ENCODE measurements at places on chromosomes 6 and 20.

GRCh38 chr20:59145924-59146779 is 17.5 kb upstream of the ZNF831 start:
- DNase-seq = no peak

GRCh38 chr6:151391471-151392413 is at the start of gene ZBTB2:
TSS of gene ZBTB2 (minus strand) at chr6:151391559. CDS start at chr6:151373637, 17,922 bp downstream.
- no peak for DNase-seq

DNA sequence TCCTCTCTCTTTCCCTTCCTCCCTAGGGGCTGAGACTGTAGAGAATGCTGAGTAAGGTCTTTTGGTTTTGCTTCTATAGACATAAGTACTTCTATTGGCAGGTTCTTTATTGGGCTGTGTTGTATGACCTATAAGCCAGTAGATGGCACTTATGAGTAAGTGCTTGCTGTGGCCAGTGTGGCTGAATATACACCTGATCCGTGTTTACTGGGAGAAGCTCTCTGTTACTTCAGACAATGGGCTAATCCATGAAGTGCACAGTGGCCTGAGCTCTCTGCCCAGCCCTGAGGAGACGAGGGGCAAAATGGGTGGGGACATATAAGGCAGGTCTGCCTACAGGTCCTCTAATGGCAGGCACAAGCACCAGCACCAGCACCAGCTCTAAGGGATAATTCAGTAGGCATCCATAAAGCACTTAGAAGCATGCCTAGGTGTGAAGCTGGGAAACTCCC is 610.3 kb downstream of the RNF144B start:
- DNase-seq = peak; percentile 27

DNA sequence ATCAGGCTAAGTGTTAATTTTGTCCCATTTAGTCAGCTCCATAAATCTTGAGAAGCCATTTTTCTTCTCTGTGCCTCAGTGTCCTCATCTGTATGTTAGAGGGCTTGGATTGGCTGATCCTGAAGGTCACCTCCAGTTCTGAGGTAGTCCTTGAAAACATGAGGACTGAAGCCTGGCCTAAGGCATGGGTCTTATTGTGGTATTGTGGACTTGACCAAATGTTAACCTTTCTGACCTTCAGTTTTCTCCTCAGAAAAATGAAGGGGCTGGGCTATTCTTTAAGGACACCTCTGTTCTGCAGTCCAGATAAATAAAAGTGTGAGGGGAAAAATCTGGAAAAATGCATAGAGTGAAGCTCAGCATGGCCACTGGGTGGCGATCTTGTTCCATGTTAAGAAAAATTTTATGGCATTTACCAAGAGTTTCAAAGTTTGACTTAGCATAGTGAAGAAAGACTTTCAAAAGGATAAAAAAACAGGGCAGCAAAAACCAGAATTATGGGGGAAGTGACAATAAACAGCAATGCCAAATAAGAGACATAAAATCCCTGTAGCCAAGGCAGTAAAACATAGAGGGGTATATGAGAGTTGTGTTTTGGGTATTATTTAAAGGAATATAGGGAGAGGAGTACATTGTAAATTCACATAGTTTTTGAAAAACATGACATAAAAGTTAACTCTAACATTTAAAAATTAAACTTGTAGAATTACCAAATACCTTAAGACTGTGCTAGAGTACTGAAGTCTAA is 13.2 kb upstream of the TFB1M start:
- DNase-seq = peak; percentile 40

GRCh38 chr6:45377554-45378333 is at the start of gene SUPT3H:
TSS of gene SUPT3H (minus strand) at chr6:45377934.
- peak; percentile 86 for DNase-seq

- DNase-seq = no peak
These were observed 122.1 kb downstream of the LRRC1 start for GRCh38 chr6:53916804-53917463.

DNA sequence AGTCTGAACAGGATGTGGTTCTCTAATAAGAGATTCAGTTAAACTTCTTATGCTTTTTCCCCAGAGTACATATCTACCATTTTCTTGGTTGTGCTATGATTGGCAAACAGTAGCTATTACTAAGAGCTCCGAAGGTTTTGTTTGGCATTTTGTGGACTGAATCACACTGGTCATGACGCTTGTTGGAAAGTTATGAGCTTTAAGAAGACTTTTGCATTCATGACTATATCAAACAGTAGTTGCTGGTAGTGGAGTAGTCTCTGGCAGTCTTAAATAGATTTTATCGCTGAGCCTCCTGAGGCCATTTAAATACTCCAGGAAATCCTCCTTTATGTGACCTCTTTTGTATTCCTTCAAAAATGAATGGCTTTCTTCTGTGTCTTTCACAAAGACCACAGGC is 40.8 kb downstream of the CCDC170 start:
- DNase-seq = no peak

DNA sequence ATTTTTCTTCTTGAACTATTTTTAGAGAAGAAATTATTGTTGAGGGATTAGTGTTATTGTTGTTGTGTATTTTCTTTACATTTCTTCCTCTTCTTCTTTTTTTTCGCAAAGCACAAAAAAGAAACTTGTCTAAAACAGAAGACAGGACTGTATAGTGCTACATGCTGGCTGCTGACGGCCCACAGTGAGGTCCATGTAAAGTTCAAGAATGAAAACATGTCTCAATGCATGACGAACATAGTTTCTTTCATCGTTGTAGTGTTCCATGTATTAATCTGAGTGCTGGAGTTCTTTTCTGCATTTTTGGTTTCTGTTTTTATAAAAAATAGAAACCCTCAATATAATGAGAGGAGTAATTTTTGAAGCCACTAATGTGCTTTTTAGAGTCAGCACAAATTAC is 462.9 kb upstream of the MARCKS start:
- no peak for DNase-seq

DNA sequence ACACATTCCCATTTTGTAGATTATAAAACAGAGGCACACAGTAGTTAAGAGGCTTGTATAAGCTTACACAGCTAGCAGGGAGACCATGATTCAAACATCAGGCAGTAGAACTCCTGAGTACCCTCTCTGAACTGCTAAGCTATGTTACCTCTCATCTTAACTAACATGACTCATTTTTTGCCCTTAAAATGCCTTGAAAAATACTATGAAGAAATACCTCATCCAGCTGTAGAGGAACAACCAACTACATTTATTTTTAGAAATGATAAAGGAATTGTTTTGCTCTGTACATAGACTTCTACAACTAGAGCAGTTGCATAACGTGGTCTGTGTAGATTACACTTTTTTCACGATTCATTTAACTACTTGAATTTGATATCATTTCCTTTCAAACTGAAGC is 102.1 kb downstream of the FLRT3 start:
- peak; percentile 39 for DNase-seq

- DNase-seq = no peak
These were observed 394.6 kb downstream of the ZFAND3 start for GRCh38 chr6:38214159-38214558.

DNA sequence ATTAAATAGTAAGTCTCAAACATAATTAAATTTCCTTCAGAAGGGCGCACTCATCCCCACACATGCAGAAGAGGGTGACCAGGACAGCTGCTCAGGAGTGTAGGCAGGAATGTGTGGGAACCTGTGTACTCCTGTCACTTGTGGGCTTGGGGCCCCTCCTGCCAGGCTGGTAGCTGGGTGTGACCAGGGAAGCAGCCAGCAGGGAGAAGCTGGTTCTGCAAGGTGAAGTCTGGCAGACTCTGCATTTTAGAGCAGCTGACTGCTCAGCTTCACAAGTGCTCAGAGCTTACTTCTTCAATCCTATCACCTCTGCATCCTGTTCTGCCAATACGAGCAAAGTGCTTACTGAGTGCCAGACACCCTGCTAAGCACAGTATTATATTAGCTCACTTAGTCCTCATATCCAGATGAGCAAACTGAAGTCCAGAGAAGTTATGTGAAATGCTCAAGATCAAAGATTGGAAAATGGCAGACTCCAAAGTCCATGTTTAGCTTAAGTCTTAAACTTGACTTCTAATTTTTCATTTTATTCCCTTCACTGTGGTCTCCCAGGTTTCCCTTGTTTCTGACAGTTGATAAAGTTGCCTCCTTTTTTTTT is 27.9 kb downstream of the ELMO2 start:
- DNase-seq = no peak

- DNase-seq = no peak
These were observed 42.7 kb upstream of the TNFRSF21 start for GRCh38 chr6:47352194-47352920.

DNA sequence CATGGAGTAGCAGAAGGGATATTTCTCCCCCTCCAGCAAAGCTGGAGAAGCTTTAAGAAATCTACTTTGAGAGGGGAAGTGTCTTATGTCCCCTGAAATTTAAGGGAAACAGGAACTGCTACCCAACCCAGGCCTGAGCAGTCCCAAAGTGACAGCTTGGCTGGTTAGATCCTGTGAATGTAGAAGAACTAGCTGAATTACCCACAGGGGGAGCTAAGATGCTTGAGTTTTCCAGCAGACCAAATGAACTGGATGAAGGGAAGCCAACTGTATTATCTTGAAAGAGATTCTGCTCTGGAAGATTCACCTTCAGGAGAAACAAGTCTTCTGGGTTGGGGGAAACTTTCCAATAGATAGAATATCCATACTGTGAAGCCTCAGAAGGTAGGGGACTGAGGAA is 303.3 kb upstream of the MMS22L start:
- peak; percentile 2 for DNase-seq

DNA sequence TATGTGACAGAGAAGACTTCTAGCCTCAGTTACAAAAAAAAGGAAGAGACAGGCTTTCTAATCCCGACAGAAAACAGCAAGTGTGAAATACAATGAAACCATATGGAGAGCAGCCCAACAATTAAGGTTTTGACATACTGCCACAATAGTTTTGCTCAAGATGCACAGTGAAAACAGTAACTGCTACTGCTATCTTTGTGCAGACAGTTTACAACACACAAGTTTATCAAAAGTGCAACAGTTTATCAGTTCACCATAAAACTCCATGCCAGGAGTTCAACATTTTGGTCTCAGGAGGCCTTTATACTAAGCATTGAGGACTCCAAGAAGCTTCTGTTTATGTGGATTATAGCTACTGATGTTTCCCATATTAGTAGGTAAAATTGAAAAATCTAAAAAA is 37.6 kb downstream of the GOPC start:
- no peak for DNase-seq

- no peak for DNase-seq
These were observed 138.4 kb upstream of the BTN3A2 start for GRCh38 chr6:26226579-26226967.

- DNase-seq = no peak
These were observed 25.8 kb downstream of the B4GALT5 start for GRCh38 chr20:49687595-49688567.

- DNase-seq = no peak
These were observed 243.3 kb downstream of the EPHA7 start for GRCh38 chr6:93176070-93176469.

DNA sequence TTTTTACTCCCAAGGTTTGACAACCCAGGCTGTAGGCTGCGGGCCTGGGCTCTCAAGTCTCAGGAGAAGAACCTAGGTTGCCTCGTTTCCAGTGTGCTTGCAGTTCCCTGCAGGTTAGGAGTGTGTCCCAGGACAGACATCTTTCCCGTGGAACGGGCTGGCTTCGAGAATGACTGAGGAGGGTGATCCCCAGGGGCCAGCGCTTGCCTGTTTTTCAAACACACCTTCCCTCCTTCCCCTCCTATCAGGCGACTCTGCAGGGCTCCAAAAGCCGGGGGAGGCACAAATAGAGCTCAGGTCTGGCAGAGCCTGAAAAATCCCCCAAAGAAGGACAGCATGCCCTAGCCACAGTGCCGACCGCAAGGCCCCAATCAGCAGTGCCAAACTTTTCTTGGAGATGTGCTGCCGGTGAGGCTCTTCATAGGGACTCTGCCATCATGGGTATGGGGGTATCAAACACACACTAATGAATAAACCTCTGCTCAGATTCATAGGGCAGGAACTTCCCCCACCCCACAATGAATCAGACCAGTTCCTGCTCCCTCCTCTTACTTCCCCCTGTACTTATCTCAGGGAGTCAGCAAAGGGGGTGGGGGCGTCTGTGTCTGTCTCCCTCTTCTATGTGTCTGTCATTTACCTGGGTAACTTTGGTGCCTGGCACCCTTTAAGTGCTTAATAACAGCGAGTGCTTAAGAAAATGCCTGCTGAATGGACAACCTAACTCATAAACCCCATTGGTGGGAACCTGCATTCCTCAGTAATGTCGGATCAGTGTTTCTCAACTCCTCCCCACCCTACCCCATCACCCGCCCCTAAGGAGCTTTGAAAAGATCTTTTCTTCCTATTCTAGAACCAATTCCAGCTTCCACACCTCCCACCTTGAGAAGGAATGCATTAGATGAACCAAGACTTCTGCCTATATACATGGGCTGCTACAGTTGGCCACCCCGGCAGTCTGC is 1.6 kb downstream of the KCNG1 start:
- no peak for DNase-seq

GRCh38 chr6:48111575-48111974 is 578 bp upstream of the PTCHD4 start:
- no peak for DNase-seq

- DNase-seq = no peak
These were observed 124.0 kb downstream of the ZMYND8 start for GRCh38 chr20:47232518-47232917.

- no peak for DNase-seq
These were observed 12.8 kb downstream of the KCTD20 start for GRCh38 chr6:36455486-36456027.

DNA sequence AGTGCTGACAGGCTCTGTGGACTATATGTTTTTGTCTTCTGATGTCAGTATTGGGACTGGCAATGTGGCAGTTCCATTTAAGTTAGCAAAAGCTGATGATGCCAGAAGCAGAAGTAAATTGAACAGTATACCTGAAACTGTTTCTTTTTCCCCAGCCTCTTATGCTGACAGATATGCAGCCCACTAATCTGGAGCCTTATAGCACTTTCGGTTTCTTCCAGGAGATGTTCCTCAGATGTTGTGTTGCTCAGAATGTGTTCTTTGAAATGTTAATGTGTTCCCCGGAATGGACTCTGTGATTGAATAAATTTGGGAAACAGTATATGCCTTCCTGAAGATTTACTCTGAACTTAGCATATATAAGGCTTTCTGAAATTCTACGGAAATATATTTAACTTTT is 80.7 kb upstream of the MRAP2 start:
- no peak for DNase-seq

DNA sequence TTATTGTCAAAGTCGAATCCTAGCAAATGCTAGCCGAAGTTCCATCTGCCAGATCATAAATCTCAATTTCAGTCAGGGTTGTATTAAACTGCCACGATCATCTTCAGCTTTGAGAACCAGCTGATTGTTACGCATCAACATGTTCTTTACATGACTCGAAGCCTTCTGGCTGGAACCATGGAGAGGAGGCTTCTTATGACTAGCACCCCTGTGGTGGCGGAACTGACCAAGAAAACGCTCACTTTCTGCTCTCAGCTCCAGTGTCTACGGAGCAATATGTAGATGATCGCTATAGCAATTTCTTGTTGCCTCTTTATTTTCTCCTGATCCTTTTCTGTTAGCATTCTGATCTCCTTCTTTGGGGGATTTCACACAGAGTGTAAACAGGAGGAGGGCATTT is 479.4 kb upstream of the SLC35B3 start:
- no peak for DNase-seq

- DNase-seq = no peak
These were observed 40.9 kb downstream of the NCOA7 start for GRCh38 chr6:125831659-125832058.

Measured in AG09319 (cell line).